ENCODE measurements at places on chromosomes 1 and 21. TPM values are rescaled to one million over a fixed set of nuclear protein-coding genes. Genes with fewer than 3 reads are reported as not detected.

- no peak for DNase-seq
These were observed 133.2 kb downstream of the GDAP2 start for GRCh38 chr1:117796226-117796625.

TNFRSF1B gene
- total RNA-seq = 25.9 TPM

GRCh38 chr21:31459457-31459856, 115.4 kb upstream of the TIAM1 start:
- DNase-seq = no peak

PEA15 gene
- total RNA-seq = 138 TPM

DNA sequence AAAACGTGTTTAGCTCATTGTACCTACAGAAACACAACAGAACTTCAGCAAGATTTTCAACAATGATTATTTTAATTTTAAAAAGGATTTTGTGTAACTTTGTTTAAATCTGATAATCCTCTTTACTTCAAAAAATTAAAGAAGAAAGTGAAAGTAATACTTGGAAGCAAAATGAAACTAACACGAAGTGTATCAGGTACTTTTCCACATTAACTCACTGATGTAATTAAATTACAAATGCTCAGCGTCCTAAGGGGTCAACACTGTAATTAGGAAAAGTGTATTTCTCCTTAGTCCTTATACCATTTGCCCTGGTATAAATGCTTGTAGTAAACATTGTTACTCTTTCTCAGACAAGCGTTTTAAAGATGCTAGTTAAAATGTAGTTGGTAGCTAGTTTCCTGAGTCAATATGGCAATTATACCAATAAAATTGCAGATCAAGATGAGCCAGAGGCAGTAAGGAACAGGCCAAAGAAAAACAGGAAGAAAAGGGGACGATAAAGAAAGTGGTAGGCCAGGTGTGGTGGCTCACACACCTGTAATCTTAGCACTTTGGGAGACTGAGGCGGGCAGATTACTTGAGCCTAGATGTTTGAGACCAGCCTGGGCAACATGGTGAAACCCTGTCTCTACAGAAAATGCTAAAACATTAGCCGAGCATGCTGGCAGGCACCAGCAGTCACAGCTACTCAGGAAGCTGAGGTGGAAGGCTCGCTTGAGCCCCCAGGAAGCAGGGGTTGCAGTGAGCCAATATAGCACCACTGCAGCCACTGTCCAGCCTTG, 553.0 kb downstream of the SMYD3 start:
- peak; percentile 70 for DNase-seq

- no peak for DNase-seq
These were observed 56.5 kb upstream of the ST6GALNAC3 start for GRCh38 chr1:76018045-76018444.

CFAP107 gene
- total RNA-seq = not detected
